ENCODE measurements at places on chromosomes 7 and 10.

DNA sequence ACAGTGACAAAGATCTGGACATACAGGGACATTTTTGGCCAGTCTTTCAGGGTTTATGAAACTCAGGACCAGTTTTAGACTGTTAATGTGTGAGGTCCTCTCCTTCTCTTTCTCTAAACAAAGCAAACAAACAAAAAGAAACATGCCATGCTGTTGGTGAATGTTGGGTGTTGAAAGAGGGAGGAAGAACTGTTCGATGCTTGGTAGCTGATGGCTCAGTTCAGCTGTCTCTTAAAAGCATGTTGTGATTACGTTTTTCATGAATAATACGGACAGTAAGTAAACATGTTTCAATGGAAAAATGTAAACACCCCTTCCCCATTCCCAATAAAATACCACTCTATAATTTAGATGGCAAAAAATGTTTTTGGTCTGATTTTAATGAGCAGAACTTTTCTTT lies 219.1 kb downstream of the SEC23IP start:
- DNase-seq: no peak

DNA sequence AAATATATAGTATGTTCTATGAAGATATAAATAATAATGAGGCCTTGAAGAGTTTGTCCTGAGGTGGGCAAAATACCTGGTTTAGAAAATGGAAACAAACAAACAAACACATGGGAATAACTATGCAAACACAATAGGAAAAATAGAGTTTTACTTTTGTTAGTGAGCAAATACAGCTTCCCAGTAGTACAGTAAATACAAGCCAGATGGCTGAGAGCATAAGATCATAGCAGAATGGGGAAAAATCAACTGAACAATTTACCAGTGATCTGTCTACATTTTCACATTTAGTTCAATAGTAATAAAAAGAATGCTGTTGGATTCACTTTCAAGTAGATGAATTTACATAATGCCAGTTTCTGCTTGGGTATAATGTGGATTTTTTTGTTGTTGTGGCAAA lies 45.1 kb downstream of the ADD3 start:
- DNase-seq: no peak

DNA sequence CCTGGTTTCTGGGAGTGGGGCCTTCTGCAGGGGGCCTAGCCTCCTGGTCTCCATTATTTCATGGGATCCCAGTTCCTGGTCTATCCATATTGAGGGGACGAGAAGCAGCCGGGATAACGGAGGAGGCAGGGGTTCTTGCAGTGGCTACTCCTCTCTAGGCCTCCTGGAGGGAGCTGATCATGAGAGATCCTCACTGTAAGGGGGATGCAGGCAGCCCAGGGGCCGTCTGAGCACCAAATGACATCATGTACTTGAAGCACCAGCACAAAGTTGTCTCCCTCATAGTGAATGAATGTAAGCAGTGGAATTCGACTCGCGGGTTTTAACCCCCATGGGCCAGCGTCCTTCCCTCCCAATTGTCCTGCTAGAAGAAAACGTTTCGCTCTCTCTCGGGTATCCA lies 964 bp upstream of the ADCY1 start:
- DNase-seq: no peak

DNA sequence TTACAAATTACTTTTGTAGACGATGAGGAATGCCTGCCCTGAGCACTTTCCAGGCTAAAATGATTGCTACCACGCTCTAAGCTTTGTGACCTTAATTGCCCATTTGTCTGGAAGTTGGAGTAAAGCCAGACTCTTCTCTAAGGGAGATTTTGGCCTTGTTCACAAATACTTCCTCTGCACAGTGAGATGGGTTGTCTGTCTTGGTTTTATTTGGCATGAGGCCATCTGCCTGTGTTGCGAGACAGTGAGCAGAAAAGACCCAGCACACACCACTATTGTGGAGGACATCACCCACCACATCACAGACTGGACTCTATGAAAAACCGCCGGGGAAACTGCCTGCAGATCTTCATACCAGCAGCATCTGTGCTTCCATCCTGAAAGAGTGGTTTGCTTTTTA lies 138.4 kb downstream of the BICC1 start:
- peak; percentile 43 for DNase-seq

DNA sequence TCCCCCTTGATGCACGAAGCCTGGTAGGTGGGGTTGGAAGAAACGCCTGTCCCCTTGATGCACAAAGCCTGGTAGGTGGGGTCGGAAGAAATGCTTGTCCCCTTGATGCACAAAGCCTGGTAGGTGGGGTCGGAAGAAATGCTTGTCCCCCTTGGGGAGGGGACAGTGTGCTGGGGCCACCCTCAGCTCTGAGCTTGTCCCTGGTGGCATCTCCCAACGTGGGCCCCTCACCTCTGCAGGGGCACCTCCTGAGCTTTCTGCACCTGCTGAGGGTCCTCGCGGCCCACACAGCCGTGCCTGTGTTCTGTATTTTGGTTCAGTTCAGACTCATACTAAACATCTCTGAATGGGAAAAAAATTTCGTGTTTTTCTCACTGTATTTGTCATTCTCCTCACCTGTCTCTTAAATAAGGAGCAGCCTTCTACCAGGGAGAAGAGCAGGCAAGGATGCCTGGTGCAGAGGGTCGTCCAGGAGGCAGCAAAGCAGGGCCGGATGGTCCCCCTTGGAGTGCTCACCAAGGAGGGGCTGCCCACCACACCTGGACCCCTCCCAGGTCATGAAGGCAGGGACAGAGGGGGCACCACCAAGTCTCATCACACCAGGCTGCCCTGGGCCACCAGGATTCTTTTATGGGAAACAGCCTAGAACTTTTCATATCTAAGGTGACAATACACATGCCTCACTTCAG lies 24.7 kb downstream of the VIPR2 start:
- no peak for DNase-seq
